ENCODE measurements at places on chromosomes 1 and 21.

DNA sequence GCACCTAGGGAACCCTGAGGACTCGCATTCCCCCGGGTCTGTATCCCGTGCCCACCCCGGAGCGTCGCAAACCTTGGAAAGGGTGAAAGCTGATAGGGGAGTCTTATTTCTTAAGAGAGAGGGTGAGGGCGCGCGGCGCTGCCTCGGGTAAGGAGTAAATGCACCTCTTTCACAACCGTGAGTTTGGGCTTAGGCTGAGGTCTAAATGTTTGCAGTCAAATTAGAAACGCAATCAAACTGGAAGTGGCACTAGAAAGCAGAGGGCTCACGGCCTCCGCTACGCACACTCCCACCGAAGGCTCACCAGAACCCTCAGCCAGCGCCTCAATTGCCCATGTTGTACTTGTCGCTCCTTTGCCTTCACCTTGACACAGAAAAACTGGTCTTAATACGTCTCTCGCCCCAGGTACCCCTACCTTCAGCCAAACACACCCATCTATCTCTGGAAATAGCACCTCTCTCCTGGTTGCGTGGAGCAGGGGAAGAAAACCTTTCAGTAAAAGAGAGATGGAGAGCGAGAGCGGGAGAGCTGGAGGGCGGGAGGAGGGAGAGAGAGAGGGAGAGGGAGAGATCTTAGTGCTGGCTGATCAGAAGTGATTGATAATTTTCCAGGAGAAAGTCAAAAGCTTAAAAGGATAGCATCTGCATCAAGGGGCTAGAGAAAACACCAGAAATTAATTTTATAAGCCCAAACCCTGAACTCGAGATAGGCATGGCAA, 1.7 kb upstream of the HLX start:
- DNase-seq, result peak; percentile 3

DNA sequence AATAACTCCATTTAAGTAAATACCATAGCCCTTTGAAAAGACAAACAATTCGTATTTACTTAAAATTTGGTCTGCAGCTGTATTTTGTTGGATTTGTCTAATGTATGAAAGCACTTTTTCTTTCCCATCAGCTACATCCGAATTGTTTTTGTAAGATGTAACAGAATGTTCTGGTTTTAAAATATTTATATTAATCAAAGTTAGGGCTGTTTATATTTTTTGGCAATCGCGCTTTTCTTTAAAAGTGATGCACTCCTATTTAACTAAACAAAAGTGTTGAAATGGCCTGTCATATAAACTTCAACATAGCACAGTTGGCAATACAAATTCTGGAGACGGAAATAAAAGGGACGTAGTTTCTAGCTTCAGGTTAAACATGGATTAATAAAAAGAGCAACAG, 216.3 kb upstream of the ADGRL2 start:
- no peak for DNase-seq

DNA sequence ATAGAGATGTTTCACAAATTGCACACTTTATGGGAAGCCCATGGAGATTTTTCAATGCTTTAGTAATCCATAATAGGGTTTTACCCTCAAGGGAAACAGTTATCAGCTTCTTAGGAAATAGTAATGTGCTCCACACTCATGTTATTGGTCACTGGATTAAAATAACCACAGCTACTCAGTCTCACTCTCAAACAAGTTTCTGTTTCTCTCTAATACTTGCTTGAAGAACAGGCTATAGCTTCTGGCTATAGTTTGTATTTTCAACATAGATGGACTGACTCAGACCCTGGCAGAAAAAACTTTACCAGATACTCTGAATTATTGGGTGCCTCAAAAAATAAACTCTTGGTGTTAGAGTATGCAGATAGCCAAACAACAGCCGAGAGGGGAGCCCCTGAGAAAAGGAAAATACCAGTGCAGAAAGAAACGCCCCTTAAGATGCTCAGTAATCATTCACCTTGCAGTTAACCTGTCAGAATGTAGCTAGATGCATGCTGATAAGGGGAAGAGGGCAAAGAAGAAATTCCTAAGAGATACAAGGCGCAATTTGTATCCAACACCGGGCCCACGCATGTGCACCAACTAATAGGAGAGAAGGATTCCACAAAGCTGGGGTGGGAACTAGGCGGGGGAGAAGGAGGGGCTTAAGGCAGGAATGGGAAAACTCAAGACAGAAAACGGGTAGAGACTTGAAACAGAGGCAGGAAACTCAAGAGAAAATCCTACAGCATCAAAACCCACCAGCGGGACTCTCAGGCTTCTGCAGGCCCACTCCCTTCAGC, 30.4 kb upstream of the PDE4B start:
- DNase-seq, result no peak

GRCh38 chr1:205071801-205072200, 12.5 kb downstream of the TMEM81 start:
- no peak for DNase-seq

DNA sequence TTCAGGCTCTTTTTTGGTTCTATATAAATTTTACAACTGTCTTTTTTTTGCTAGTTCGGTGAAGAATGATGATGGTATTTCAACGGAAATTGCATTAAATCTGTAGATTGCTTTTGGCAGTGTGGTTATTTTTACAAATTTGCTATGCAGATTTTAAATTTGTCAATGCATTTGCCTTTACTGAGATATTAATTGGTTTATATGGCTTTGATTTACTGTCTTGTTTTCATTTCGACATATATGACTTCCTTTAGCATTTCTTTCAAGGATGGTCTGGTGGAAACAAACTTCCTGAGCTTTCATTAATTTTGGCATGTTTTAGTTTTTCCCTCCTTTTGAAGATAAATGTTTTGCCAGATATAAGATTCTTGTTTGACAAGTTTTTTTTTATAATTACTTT, 1522.5 kb upstream of the PRMT6 start:
- no peak for DNase-seq

DNA sequence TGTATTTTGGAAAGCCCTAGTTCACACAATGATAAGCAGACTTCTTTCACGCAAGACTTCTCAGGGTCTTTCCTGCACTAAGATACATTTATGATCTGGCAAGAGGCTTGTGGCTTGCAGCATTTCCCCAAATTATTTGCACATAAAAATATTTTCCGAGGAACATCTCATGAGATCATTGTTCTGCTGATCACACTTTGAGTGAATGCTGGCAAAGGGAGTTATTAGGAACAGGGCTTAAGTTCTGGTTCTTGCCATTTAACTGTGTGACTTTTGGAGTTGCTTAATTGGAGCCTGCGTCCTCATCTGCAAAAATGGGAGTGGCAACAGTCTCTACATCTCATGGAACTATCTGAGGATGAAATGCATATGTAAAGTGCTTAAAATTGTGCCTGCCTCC, 50.2 kb downstream of the GADD45A start:
- DNase-seq, result no peak

GRCh38 chr1:212982430-212983152, 32.2 kb downstream of the VASH2 start:
- DNase-seq, result no peak
